Esophagus squamous epithelium (tissue), 5 donors: ENCODE measurements at places on chromosomes 11 and 22. TPM values are rescaled to one million over a fixed set of nuclear protein-coding genes. Genes with fewer than 3 reads are reported as not detected.

DNA sequence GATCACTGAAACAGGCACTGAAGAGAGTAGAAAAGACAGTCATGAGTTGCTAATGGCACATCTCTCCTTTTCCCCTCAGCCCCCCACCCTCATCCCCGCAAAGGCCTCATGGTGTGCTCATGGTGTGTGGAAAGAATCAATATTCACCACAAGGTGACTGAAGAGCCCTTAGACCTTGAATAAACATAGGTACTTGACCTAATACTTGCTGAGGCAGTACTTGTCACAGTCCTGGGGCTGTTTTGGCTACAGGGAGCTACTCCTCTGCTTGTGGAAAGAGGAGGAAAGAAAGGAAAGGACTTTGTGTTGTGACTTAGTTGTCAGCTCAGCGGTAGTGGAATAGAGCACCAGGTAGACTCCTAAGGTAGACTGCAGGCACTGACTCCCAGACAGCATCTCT, 537.8 kb upstream of the CCDC179 start:
- no peak overlapping the region for H3K4me3 ChIP-seq
- H3K4me1 ChIP-seq = no peaks in the 10 kb centered on the region
- H3K27ac ChIP-seq = no peak overlapping the region
- H3K27me3 ChIP-seq = no peaks in the 10 kb centered on the region
- no peak for DNase-seq

GRCh38 chr11:69657911-69658625, 17.1 kb downstream of the LTO1 start:
- H3K27ac ChIP-seq = no peak overlapping the region
- DNase-seq = no peak
- H3K27me3 ChIP-seq = no peaks in the 10 kb centered on the region
- H3K36me3 ChIP-seq = no peaks in the 10 kb centered on the region
- peaks cover 15% of the 10 kb centered on the region for H3K4me1 ChIP-seq

DNA sequence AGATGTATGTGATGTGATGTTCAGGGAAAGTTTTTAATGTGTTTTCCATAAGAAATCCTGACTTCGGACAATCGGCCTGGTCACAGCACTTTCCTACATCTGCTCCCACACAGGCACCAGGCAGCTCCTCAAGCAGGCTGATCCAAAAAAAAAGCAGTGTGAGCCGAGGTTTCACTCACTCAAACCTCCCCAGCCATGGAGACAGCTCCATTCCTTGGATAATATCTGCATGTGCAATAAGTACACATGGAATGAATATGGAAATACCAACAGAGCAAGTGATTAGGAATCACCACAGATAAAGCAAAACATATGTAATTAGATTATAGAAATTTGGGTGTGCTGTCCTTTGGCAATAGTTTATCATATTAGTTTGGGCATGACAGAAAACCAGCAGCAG, 88.8 kb upstream of the API5 start:
- no peak for DNase-seq
- no peak overlapping the region for H3K4me3 ChIP-seq
- no peak overlapping the region for H3K27ac ChIP-seq
- H3K4me1 ChIP-seq = no peaks in the 10 kb centered on the region
- no peaks in the 10 kb centered on the region for H3K27me3 ChIP-seq

DNA sequence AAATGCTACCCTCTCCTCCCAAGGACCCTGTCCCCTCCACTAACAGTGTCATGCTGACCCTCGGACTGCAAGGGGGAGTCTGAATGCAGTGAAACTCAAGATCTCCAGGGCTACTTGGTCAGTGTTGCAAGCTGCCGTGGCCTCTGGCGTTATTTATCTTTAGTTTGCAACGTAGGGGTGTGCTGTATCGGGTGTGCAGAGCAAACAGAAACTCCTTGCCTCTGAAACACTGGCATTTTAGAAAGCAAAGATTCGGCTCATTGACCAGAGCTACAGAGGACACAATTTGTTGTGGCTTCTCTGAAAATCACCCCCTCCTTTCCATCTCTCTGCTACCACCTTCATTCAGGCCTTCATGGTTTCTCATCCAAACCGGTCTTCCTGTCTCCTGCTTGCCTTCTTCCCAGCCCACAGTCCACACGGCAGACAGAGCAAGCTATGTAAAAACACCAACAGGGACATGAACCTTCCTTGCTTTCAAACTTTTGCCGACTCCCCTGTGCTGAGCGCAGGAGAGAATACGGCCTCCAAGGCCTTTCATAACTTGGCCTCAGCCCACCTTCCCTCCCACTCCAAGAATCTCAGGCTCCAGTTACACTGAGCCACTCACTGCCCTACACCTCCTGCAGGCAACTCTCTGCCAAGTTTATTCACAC, 14.9 kb downstream of the FZD4 start:
- DNase-seq = no peak
- no peaks in the 10 kb centered on the region for H3K36me3 ChIP-seq
- peak overlapping the region; percentile 75 for H3K27ac ChIP-seq
- no peaks in the 10 kb centered on the region for H3K27me3 ChIP-seq
- H3K4me1 ChIP-seq = peaks cover 15% of the 10 kb centered on the region
- no peak overlapping the region for H3K4me3 ChIP-seq

OR8D1 gene
- not detected for total RNA-seq

GPR83 gene
- not detected for total RNA-seq

HPX gene
- total RNA-seq = not detected

FIBP gene
- 35.7 TPM for total RNA-seq

- H3K27ac ChIP-seq = peak overlapping the region; percentile 82
- no peaks in the 10 kb centered on the region for H3K4me1 ChIP-seq
- peaks cover 99% of the 10 kb centered on the region for H3K36me3 ChIP-seq
- no peak for DNase-seq
- H3K27me3 ChIP-seq = no peaks in the 10 kb centered on the region
- no peak overlapping the region for H3K4me3 ChIP-seq
Measured at GRCh38 chr22:38067761-38068360, 10.7 kb downstream of the PICK1 start.

GRCh38 chr22:37330200-37331033, 48.1 kb downstream of the CYTH4 start:
- H3K36me3 ChIP-seq = no peaks in the 10 kb centered on the region
- peaks cover 4% of the 10 kb centered on the region for H3K4me1 ChIP-seq
- H3K27ac ChIP-seq = no peak overlapping the region
- H3K4me3 ChIP-seq = no peak overlapping the region

DNA sequence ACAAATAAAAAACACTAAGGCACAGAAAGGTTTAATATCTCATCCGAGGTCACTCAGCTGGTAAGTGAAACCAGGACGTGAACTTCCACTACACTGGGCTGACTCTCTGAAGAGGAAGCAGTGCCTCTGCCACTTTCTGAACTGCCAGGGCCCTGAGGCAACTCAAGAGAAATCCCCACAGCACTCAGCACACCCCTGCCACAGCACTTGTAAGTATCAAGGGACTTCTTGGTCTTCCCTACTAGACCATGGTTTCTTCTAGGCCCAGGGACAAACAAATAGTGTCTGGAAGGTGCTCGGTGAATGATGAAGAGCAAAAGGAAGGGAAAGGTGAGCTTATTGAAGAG, 49.7 kb downstream of the RPL27A start:
- no peaks in the 10 kb centered on the region for H3K27me3 ChIP-seq
- peak overlapping the region; percentile 83 for H3K27ac ChIP-seq
- H3K4me3 ChIP-seq = no peak overlapping the region

MYOD1 gene
- not detected for total RNA-seq
